ENCODE measurements at places on chromosomes 6 and 20.

DNA sequence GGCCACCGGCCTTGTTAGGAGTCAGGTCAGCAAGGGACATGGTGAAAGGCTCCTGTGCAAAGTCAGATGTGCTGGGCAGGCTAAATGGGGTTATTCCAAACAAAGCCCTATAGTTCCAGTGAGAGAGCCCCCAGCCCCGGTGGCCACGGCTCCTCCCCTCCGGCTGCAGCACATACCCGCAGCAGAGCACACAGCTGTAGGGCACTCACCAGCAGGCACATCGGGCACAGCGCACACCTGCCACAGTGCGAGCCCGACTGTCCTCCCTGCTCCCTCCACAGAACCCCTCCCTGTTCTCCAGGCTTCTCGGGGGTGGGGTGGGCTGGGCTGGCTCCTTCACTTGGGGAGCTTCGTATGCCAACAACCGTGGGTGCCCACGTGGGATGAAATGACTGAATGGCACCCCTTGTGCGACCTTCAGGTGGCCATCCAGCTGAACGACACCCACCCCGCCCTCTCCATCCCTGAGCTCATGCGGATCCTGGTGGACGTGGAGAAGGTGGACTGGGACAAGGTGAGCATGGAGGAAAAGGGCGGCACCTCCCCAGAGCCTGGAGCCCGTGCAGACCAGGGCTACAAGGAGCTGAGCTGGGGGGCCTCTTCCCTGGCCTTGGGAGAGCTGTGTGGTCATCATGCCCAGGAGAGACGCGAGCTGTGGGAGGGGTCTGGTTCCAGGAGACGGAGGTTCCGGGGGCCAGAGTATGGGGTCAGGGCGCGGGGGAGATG lies 30.9 kb downstream of the PYGB start:
- no peak for DNase-seq

DNA sequence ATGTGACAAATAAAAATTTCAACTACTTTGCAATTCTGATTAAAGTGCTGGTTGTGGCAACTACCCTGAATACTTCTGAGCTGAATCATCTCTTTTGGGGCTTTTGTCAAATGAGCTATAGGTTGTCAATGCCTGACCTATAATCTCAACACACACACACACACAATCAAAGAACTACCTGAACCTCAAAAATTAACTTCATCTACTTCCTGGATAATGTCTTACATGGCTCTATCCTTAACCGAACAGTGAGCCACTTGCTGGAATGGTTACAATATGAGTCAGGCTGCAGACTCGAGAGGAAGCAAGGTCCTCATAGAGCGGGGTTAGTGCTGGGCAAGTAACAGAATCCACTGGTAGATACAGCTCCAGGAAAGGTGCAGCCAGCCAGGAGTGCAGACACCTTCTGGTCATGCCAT lies 70.6 kb upstream of the DST start:
- peak; percentile 88 for DNase-seq

GRCh38 chr6:81751388-81752083 lies 945 bp downstream of the TENT5A start:
- peak; percentile 45 for DNase-seq

GRCh38 chr6:158819977-158820622 lies 932 bp upstream of the EZR start:
- peak; percentile 10 for DNase-seq

GRCh38 chr6:130147111-130147510 lies 75.6 kb downstream of the SAMD3 start:
- no peak for DNase-seq

- no peak for DNase-seq
Measured at GRCh38 chr6:138525355-138525754, 26.1 kb upstream of the NHSL1 start.

GRCh38 chr20:52993076-52993475 lies 20.9 kb downstream of the TSHZ2 start:
- DNase-seq = no peak

GRCh38 chr6:153563001-153563400 lies 431.9 kb upstream of the RGS17 start:
- no peak for DNase-seq

GRCh38 chr6:161658211-161658610 lies 384.4 kb upstream of the AGPAT4 start:
- no peak for DNase-seq

DNA sequence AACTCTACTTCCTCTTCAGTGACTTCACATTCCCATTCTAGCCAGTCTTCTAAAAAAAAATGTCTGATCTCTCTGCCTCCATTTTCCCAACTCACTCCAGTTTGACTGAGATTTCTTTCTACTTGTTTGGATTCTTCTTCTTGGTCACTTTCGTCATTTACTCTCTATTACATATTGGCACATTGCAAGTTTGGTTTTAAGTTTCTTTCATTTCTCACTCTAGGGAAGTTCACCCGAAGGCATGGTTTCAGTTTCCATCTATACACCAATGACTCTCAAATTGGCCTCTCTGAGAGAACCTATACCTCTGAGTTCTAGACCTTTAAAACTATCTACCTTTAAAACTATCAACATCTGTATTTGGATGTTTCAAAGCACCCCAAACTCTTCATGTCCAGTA lies 51.3 kb downstream of the CD109 start:
- DNase-seq = no peak

DNA sequence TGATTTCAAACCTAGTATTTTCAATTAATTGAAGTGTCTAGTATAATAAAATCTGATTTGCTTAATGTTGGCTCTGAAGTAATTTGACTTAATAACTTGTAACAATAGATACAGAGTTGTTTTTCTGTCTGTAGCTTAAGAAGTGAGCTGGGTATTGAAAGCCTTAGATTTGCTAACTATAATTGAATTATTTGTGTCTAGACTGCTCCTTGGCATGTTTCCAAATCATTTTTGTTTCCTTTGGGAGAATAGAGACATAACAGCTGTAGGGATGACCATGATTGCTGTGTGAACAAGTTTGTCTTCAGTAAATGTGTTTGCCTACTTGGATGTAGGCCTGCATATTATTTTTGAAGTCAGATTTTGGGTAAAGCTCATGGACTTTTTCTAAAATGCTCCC lies 115.4 kb downstream of the SCAF8 start:
- peak; percentile 18 for DNase-seq

- DNase-seq = peak; percentile 72
Measured at GRCh38 chr6:134853111-134854055, 96.5 kb downstream of the ALDH8A1 start.
